ENCODE measurements at places on chromosomes 13 and 19. TPM values are rescaled to one million over a fixed set of nuclear protein-coding genes. Genes with fewer than 3 reads are reported as not detected.

ZNF563 gene
- total RNA-seq: 1.5 TPM

KLK11 gene
- total RNA-seq: not detected

ZNF729 gene
- total RNA-seq: not detected

IGFL1 gene
- total RNA-seq: not detected

C13orf42 gene
- not detected for total RNA-seq

AMER2 gene
- total RNA-seq: not detected

ACTMAP gene
- total RNA-seq: 0.59 TPM

FGF22 gene
- total RNA-seq: not detected

KCNRG gene
- 4.7 TPM for total RNA-seq

ZNF442 gene
- 0.92 TPM for total RNA-seq

ZNF567 gene
- total RNA-seq: 5.3 TPM

C1QTNF9 gene
- not detected for total RNA-seq

ZNF486 gene
- 8.3 TPM for total RNA-seq

NLRP7 gene
- not detected for total RNA-seq
